ENCODE measurements at places on chromosomes 7 and 10.

GRCh38 chr7:36809510-36809909 lies 85.2 kb upstream of the AOAH start:
- no peak for DNase-seq

DNA sequence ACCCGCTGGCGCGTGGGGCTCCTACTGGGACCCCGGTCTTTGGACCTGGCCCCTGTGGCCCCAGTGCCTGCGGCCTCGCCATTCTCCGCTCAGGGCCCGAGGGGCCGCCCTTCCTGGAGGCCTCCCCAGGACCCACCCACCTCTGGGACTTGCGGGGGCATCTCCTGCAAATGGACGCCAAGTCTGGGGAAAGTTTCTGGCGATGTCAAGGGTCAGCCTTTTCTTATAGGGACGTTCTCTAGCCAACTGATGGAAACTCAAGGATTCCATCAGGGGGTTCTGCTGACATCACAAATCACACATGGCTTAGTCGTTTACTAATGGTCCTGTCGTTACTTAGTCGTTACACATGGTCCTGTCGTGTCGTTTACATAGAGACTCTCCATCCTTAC lies 57.7 kb upstream of the RHOBTB1 start:
- DNase-seq, result peak; percentile 10

- no peak for DNase-seq
Observed at GRCh38 chr7:158742065-158742821, 37.6 kb upstream of the NCAPG2 start.

DNA sequence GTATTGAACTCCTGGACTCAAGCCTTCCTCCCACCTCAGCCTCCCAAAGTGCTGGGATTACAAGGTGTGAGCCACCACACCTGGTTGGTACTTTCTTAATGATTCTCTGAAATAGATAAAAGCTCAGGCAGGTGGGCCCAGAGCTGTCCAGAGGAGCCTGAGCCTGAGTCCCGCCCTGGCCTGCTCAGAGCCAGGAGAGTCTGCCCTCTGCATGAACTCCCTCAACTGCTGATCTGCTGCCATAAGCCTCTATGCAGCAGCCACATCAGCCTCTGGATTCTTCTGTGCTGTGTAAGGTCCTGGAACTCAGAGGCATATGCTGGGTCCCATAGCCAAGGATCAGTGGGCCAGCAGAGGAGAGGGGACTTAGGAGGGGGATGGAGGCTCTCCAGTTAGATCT lies 23.1 kb upstream of the DDIT4 start:
- no peak for DNase-seq

DNA sequence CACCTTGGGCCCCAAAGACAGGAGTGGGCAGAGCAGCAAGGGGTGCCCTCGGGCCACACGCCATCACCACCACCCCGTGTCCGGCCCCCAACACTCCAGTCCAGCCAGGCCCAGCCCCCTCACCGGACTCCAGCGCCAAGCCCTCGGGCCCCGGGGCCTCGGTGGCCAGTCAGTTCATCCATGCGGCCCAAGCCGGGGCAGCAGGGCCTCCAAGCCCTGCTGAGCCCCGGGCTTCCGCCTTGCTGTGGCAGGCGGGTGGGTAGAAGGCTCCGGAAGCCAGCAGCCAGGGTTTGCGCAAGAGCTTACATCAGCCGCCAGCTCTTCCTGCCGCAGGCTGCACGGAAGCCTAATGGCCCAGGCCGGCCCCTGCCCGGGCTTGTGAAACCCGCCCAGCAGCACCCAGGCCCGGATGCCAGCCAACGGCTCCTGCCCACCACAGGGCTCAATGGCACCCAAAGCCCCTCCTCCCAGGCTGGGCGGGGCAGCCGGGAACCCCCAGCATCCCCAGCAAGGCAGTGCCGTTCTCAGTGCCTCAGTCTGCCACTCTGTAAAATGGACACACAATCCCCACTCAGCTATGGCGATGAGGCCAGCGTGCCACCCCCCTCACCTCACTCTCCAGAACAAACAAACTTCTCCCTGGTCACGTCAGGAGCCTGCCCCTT lies 26.5 kb downstream of the TNRC18 start:
- peak; percentile 99 for DNase-seq

- no peak for DNase-seq
Observed at GRCh38 chr7:158957921-158958491, 101.6 kb downstream of the DYNC2I1 start.

DNA sequence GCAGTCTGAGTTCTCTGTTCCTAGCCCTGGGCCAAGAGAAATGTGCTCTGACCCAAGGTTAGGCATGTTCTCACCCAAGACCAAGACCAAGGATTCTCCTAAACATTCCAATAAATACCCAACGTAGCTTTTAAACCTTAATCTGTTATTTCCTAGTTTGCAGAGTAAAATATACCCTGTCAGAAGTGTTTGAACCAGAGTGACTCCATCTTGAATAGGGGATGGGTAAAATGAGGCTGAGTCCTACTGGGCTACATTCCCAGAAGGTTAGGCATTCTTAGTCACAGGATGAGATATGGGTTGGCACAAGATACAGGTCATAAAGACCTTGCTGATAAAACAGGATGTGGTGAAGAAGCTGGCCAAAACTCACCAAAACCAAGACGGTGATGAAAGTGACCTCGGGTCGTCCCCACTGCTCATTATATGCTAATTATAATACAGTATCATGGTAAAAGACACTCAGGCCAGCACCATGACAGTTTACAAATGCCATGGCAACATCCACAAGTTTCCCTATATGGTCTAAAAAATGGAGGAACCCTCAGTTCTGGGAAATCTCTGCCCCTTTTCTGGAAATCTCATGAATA lies 27.7 kb downstream of the PLXNA4 start:
- DNase-seq, result no peak

DNA sequence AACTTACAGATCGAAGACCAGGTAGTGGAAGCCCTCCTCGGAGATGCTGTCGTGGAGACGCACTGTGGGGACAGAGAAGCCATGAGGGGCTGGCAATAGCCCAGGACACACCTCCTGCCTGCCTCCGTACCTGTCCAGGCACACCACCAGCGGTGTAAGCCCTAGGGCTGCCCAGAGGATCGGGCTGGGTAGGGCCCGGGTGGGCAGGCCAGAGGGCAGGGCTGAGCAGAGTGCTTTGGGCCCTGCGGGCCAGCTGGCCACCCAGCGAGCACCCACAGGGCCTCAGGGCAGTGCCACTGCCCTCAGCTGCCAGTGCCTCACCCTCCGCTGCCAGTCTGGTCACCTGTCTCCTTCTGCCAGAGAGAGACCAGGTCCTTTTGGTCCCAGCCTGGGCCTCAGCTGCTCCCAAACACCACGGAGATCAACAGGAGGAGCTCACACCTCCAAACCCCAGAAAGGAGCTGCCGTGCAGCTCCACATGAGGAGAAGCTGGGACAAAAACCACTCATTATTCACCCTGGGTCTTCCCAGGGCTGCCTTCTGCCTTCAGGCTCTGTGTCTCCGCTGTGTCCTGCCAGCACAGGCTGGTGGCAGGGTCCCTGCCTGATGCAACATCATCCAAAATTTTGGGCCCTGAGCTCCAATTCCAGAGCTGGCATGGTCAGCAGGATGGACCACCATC lies 58.2 kb downstream of the YKT6 start:
- no peak for DNase-seq

- no peak for DNase-seq
Observed at GRCh38 chr7:25454562-25455041, 226.3 kb upstream of the NPVF start.

GRCh38 chr10:26503911-26504310 lies 65.8 kb downstream of the APBB1IP start:
- DNase-seq, result peak; percentile 43

DNA sequence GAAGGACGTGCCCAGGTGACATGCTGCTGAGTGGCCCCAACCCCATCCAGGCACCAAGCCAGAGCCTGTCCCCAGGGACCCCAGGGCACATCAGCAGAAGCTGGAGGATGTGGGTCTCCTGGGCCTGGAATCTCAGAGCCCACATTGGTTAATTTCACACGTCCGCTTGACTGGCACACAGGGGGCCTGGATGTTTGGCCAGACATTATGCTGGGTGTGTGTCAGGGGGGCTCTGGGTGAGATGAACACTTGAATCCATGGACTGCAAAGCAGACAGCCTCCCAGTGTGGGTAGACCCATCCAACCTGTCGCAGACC lies 79.1 kb upstream of the RET start:
- DNase-seq, result no peak

GRCh38 chr7:124390301-124390700 lies 357.4 kb upstream of the TMEM229A start:
- no peak for DNase-seq

DNA sequence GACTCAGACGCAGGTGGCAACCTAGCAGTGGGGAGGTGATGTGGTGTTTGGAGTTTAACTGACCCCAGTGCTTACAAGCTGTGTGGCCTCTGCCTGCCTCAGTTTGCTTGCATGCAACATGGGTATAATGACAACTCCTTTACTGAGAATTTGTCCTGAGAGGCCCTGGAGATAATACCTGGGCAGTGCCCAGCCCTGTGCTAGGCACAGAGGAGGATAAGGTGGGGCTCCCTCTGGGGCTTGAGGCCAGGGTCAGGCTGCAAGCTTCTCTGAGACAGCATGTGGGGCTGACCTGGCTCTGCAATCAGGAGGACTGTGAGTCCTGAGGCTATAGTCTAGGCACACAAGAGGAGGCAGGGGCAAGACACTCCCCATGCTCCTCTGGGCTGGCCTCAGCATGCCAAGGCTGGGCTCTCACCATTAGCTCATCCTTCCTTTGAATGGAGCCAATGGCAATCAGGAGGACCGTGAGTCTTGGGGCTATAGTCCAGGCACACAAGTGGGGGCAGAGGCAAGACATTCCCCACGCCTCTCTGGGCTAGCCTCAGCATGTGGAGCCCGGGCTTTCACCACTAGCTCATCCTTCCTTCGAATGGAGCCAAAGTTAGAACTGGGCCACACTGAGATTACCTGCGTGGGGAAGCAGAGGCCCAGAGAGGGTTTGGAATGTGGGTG lies 147.9 kb downstream of the RPS24 start:
- no peak for DNase-seq

- peak; percentile 36 for DNase-seq
Observed at GRCh38 chr10:63421591-63421990, 44.2 kb downstream of the JMJD1C start.

- DNase-seq, result no peak
Observed at GRCh38 chr7:6167587-6168476, 104.6 kb downstream of the CYTH3 start.

DNA sequence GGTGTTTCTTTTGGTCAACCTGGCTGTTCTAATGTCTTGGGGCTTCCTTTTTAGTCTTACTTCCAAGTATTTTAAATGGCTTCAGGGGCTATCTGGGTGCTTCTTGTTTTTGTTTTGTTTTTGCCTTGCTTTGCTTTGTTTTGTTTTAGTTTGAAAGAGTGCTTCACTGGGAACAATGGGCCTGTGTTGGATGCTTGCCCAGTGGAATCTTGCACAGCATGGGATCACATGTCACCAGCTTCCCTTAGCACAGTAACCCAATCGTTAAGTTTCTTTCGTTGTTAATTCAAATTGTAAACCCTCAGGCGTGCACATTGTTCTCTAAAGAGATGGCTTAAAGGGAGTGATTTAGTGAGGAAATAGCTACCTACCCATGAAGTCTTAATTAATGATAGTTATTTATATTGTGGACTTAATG lies 8.9 kb downstream of the COL17A1 start:
- DNase-seq, result no peak

- peak; percentile 17 for DNase-seq
Observed at GRCh38 chr10:43077421-43078171, 727 bp downstream of the RET start.

DNA sequence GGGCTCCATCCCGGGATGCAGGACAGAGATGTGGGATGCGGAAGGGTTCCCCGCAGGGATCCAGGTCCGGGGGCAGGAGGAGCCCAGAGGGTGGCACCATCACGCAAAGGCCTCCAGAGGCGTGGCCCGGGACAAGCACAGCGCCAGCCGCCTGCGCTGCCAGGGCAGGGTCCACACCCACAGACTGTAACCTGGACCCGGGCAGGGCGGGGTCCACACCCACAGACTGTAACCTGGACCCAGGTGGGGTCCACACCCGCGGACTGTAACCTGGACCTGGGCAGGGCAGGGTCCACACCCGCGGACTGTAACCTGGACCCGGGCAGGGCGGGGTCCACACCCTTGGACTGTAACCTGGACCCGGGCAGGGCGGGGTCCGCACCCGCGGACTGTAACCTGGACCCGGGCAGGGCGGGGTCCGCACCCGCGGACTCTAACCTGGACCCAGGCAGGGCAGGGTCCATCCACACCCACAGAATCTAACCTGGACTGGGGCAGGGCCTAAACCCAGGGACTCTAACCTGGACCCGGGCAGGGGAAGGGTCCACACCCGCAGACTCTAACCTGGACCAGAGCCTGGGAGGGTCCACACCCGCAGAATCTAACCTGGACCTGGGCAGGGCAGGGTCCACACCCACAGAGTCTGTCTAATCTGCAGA lies 37.5 kb upstream of the SUN1 start:
- DNase-seq, result no peak

DNA sequence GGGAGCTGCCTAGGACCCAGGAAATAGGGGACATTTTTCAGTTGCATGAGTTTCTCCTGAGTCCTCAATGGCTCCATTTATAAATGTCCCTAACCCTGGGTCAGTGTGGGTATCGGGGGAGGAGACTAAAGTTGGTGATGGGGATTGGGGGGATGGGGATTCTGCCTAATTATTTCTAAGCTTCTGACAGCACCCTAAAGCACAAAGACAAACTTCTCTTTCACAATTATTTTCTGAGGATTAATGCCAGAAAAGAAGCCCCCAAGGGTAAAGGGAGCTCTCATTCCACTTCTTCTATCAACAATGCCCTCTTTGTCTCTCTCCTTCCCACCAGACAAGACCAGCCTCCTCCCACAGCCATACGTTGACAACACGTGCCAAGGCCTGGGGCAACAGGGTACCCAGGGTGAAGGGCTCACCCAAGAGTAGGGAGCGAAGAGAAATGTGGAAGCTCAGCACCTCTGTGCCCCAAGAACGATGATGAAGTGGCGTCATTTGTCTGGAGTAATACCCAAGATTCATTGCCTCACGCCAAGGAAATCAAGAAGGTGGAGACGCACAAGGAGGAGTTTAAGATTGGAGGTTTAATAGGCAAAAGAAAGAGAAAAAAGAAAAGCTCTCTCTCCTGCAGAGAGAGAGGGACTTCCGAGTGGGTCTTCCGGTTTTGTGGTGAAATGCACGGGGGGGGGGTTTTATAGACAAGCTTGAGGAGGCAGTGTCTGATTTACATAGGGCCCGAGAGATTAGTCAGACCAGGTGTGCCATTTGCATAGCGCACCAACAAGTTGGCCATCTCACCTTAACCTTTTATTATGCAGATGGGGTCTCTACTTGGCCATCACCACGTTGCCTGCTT lies 14.4 kb upstream of the GJC3 start:
- DNase-seq, result peak; percentile 14

- DNase-seq, result no peak
Observed at GRCh38 chr7:151252961-151253711, 4.6 kb upstream of the SMARCD3 start.

DNA sequence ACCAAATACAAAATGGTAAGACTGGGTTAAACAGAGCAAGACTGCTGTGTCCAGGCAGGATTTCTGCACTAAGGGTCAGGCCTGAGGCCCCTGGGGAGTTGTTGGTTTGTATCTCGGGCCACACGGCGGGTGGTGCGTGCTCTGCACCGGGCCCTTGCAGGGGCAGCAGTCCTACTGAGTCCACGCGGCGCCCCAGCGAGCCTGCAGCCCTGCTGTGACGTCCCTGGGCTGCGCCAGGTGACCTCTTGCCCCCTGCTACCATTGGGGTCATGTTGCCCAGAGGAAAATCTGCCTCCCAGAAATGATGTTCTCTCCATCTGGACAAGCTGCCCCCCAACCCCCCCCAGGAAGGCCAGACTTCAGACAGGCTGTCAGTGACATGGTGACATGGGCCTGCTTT lies 281.5 kb downstream of the CELF2 start:
- DNase-seq, result no peak

- no peak for DNase-seq
Observed at GRCh38 chr7:38795593-38795992, 113.4 kb downstream of the VPS41 start.
